ENCODE measurements at places on chromosomes 13 and 19. TPM values are rescaled to one million over a fixed set of nuclear protein-coding genes. Genes with fewer than 3 reads are reported as not detected.

KLF5 gene
- 1.9 TPM for total RNA-seq

C5AR2 gene
- not detected for total RNA-seq

FXYD7 gene
- not detected for total RNA-seq

PINLYP gene
- total RNA-seq: not detected

GAS6 gene
- total RNA-seq: not detected

APOC4 gene
- not detected for total RNA-seq

ZNF888 gene
- total RNA-seq: 6.0 TPM

CYP4F3 gene
- total RNA-seq: not detected

CYP2F1 gene
- total RNA-seq: not detected

NLRP11 gene
- 1.8 TPM for total RNA-seq

HCST gene
- 12.2 TPM for total RNA-seq

CYP2A6 gene
- total RNA-seq: not detected

CCDC122 gene
- total RNA-seq: 1.6 TPM

BCL3 gene
- not detected for total RNA-seq

SOX1 gene
- total RNA-seq: not detected

COL5A3 gene
- not detected for total RNA-seq

EFNB2 gene
- not detected for total RNA-seq

SHISA7 gene
- total RNA-seq: not detected

THSD8 gene
- total RNA-seq: 9.0 TPM

PSG2 gene
- total RNA-seq: not detected

TRPM4 gene
- not detected for total RNA-seq

EDNRB gene
- not detected for total RNA-seq

ONECUT3 gene
- not detected for total RNA-seq

MTUS2 gene
- total RNA-seq: 4.7 TPM

ZFP36 gene
- 16.3 TPM for total RNA-seq

CRX gene
- total RNA-seq: not detected

LMTK3 gene
- total RNA-seq: not detected

GPR12 gene
- total RNA-seq: not detected

METTL21C gene
- not detected for total RNA-seq

TNFRSF19 gene
- total RNA-seq: not detected

ZNF93 gene
- 14.3 TPM for total RNA-seq

CFD gene
- 6.9 TPM for total RNA-seq

GRIN2D gene
- not detected for total RNA-seq

KIR2DL3 gene
- not detected for total RNA-seq

NLRP5 gene
- total RNA-seq: not detected

ADGRL1 gene
- total RNA-seq: 0.40 TPM

PLVAP gene
- total RNA-seq: 0.41 TPM

PRODH2 gene
- not detected for total RNA-seq

TEX26 gene
- total RNA-seq: not detected

APC2 gene
- 1.1 TPM for total RNA-seq

CBLC gene
- not detected for total RNA-seq

B3GNT8 gene
- total RNA-seq: not detected

ADGRE3 gene
- not detected for total RNA-seq

TFPT gene
- 21.5 TPM for total RNA-seq

USHBP1 gene
- total RNA-seq: not detected

OR4F17 gene
- not detected for total RNA-seq

GIPC3 gene
- not detected for total RNA-seq

BORCS8 gene
- total RNA-seq: 6.6 TPM

CPB2 gene
- not detected for total RNA-seq

TSSK6 gene
- total RNA-seq: 5.0 TPM

MYO1F gene
- not detected for total RNA-seq

LILRB1 gene
- 0.07 TPM for total RNA-seq

TMEM38A gene
- total RNA-seq: 21.2 TPM

ARL11 gene
- 8.3 TPM for total RNA-seq

GNG7 gene
- total RNA-seq: 1.3 TPM

NOTCH3 gene
- 3.2 TPM for total RNA-seq

PSG11 gene
- not detected for total RNA-seq
